ENCODE measurements at places on chromosomes 13 and 19.

GRCh38 chr19:7636691-7637373 lies at the start of gene STXBP2:
Gene STXBP2, plus strand, starts transcription at chr19:7637110. Its CDS starts 40 bp downstream, at chr19:7637150.
- no peak within 1 kb of the TSS for H3K4me3 ChIP-seq
- peaks cover under 1% of the 10 kb centered on the region for H3K4me1 ChIP-seq
- no peak within 1 kb of the TSS for H3K27ac ChIP-seq
- peaks cover 10% of the 10 kb centered on the region for H3K36me3 ChIP-seq

GRCh38 chr13:95698047-95698749 lies 21.3 kb downstream of the DNAJC3 start:
- H3K4me1 ChIP-seq, result no peaks in the 10 kb centered on the region
- DNase-seq, result no peak
- no peak overlapping the region for H3K4me3 ChIP-seq
- H3K36me3 ChIP-seq, result no peaks in the 10 kb centered on the region
- no peaks in the 10 kb centered on the region for H3K27me3 ChIP-seq

DNA sequence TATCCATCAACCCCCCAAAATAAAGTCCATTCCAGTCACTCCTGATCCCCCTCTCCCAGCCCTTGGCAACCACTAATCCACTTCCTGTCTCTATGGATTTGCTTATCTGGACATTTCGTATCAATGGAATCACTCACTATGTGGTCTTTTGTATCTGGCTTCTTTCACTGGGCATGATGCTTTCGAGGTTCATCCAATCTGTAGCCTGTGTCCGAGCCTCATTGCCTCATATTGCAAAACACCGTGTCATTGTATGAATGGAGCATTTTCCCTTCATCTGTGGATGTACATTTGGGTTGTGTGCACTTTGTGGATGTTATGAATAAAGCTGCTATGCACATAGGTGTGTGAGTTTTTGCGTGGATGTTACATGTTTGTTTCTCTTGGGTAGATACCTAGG lies 1.4 kb upstream of the FZR1 start:
- peaks cover 48% of the 10 kb centered on the region for H3K4me1 ChIP-seq
- peaks cover 20% of the 10 kb centered on the region for H3K36me3 ChIP-seq
- no peak overlapping the region for H3K4me3 ChIP-seq
- no peaks in the 10 kb centered on the region for H3K27me3 ChIP-seq
- no peak for DNase-seq

- no peak overlapping the region for H3K4me3 ChIP-seq
- no peaks in the 10 kb centered on the region for H3K36me3 ChIP-seq
- peaks cover 5% of the 10 kb centered on the region for H3K4me1 ChIP-seq
- peaks cover 6% of the 10 kb centered on the region for H3K27me3 ChIP-seq
These were observed 70.3 kb upstream of the MCF2L start for GRCh38 chr13:112898621-112899280.

DNA sequence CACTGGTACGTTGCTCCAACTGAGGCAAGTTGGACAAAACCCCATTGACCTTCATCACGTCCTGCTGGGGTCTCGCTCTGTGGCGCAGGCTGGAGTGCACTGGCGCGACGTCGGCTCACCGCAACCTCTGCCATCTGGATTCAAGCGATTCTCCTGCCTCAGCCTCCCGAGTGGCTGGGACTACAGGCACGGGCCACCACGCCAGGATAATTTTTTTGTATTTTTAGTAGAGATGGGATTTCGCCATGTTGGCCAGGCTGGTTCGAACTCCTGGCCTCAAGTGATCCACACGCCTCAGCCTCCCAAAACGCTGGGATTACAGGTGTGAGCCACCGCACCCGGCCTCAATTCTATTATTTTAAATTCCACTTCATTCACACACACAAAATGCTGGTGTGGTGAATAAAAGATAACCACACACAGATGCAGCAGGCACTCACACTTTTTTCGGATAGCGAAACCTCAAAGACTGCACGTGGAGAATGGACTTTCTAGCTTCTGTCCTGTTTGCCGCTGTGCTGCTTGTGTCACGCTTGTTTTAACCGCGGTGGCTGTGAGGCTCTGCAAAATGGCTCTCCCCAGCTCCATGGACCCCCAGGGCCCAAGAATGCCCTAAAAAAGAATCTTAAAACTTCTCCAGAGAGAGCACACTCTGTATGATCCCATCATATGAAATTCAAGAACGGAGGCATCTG lies 58.4 kb downstream of the COL4A1 start:
- H3K4me3 ChIP-seq, result no peak overlapping the region
- no peak overlapping the region for H3K27ac ChIP-seq
- H3K4me1 ChIP-seq, result no peaks in the 10 kb centered on the region

GRCh38 chr13:105406551-105406950 lies 1128.9 kb downstream of the EFNB2 start:
- DNase-seq, result no peak
- H3K27me3 ChIP-seq, result no peaks in the 10 kb centered on the region
- H3K27ac ChIP-seq, result no peak overlapping the region
- no peaks in the 10 kb centered on the region for H3K36me3 ChIP-seq
- H3K4me1 ChIP-seq, result no peaks in the 10 kb centered on the region

DNA sequence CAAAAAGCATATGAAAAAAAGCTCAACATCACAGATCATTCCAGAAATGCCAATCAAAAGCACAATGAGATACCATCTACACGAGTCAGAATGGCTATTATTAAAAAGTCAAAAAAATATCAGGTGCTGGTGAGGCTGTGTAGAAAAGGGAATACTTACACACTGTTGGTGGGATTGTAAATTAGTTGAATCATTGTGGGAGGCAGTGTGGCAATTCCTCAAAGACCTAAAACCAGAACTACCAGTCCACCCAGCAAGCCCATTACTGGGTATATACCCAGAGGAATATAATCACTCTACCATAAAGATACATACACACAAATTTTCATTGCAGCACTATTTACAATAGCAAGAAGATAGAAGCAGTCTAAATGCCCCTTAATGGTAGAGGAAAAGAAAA lies 529.9 kb downstream of the SLITRK1 start:
- no peaks in the 10 kb centered on the region for H3K27me3 ChIP-seq
- no peaks in the 10 kb centered on the region for H3K4me1 ChIP-seq
- DNase-seq, result no peak
- H3K27ac ChIP-seq, result no peak overlapping the region
- no peak overlapping the region for H3K4me3 ChIP-seq

DNA sequence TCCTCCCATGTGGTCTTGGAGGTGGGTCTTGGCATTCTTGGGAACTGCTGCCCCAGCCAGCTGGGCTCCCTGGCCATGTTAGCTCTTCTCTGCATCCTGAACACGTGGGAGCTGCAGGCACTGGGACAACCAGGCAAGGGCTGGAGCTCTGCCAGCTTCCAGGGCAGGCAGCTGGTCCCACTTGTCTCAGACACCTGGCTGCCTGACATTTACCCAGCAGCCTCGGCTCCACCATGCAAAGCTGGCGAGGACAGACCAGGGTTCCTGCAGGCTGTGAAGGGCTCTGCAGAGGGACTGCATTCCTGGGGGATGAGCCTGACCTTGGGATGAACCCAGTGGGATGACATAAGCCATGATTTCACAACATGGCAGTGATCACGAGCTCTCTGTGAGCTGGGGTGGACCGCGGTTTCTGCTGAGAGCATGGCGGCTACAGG lies 99.0 kb upstream of the TSHZ3 start:
- DNase-seq, result peak; percentile 10
- H3K4me1 ChIP-seq, result no peaks in the 10 kb centered on the region
- H3K27me3 ChIP-seq, result peaks cover 4% of the 10 kb centered on the region
- H3K4me3 ChIP-seq, result no peak overlapping the region
- H3K36me3 ChIP-seq, result no peaks in the 10 kb centered on the region
- no peak overlapping the region for H3K27ac ChIP-seq

DNA sequence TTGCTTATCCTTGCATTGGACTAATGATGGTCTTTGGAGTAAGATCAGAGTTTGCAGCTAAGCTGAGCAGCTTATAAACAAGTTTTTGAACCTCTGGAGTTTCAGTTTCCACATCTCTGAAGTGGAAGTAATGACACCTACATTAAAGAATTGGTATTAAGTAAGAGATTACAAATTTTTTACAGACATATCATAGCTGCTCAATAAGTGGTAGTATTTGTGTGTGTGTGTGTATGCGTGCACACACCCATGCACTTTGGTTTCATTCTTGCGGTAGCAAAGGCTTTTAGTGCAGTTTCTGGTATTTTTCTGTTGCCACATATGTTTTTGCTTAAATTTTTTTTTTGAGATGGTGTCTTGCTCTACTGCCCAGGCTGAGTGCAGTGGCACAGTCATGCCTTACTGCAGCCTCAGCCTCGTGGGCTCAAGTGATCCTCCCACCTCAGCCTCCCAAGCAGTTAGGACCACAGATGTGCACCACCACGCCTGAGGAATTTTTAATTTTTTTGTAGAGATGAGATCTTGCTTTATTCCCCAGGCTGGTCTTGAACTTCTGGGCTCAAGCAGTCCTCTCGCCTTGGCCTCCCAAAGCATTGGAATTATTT lies 4.5 kb downstream of the NAA16 start:
- no peak overlapping the region for H3K27ac ChIP-seq
- H3K36me3 ChIP-seq, result peaks cover 29% of the 10 kb centered on the region
- H3K4me1 ChIP-seq, result peaks cover 42% of the 10 kb centered on the region
- no peak overlapping the region for H3K4me3 ChIP-seq

DNA sequence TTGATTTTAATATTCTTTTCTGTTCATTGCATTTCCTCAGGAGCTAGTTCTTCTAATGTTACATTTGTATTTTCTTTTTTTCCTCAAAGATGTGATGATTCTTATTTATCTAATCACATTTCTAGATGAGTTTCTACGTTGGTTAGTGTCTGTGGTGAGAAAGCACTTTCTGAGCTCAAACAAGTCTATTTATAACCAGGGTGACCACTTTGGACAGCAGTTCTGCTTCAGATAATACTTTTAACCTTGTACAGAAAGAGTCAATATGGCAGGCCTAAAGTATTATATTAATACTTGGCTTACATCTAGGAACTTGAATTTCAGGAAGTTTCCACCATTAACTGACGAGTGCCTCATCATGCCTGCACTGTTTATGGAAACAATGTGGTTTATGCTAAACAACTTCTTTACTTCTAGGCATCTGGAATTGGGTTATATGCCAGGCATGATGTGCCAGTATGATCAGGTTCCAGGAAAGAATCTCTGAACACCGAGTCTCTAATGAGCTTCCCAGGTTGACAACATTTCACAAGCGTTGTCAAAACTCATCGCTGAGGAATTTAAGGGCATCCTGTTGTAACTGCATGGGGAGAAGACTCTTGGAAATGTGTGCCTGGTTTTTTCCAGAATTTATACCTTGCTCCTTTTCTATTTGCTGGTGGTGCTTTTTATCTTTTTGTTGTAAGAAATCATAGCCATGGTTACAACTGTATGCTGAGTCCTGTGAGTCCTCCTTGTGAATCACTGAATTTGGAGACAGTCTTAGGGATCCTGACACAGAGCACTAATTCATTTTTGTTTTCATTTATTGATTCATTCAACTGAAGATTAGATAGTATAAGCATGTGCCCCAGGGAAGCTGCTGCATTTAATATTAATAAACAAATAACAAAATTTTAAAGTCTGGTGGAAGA lies 344.4 kb upstream of the PCDH9 start:
- H3K27me3 ChIP-seq, result no peaks in the 10 kb centered on the region
- no peak overlapping the region for H3K27ac ChIP-seq
- no peak for DNase-seq
- no peaks in the 10 kb centered on the region for H3K4me1 ChIP-seq
- H3K4me3 ChIP-seq, result no peak overlapping the region

DNA sequence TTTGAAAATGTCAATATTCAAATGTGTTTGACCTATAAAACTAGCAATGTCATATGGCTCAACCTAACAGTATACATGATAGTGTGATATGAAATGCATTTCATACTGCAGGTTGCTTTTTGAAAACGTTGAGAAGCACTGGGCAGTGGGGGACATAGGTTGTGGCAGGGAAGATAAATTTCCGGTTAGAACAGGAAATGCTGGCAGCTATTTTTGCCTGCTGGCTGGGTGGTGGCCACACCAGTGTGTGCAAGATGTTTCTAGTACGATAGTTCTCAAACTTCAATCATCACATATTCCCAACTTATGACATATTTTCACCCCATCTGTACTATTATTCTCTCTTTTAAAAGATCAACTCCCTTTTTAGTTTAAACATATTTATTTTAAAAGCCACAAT lies 17.2 kb downstream of the FXYD5 start:
- H3K27me3 ChIP-seq, result no peaks in the 10 kb centered on the region
- H3K36me3 ChIP-seq, result peaks cover 16% of the 10 kb centered on the region
- no peaks in the 10 kb centered on the region for H3K4me1 ChIP-seq
- H3K27ac ChIP-seq, result no peak overlapping the region
- no peak for DNase-seq

DNA sequence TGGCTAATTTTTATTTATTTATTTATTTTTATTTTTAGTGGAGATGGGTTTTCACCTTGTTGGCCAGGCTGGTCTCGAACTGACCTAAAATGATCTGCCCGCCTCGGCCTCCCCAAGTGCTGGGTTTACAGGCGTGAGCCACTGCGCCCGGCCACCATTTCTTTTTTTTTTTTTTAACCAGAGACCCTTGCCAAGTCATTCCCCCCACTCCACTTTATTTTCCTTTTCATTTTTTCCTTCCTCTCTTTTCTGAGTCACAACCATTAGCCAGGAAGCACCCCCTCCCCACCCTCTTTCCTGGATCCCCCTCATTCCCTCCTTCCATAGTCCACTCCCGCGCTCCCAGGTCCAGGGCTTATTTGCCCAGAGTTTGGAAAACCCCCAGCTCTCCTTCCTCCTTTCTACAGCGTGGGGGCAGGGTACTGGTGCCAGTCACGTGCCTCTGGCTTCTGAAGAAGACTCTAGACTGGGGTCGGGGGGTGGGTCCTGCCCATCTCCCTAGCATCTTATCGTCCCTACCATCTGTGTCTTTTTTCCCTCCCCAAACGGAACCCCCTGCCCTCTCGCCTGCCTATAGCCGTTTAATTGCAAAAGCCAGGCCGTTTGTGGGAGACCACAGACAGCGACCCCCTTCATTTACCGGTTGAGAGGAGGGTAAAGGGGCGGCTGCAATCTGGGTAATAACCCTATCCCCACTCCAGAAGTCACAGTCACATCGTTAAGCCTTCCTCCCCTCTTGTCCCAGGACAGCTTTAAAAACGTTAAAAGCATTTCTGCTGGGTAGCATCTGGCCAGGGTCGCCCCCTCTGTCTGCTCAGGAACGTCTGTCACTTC lies 1.1 kb upstream of the CALR start:
- peaks cover 42% of the 10 kb centered on the region for H3K36me3 ChIP-seq
- peak overlapping the region; percentile 100 for H3K27ac ChIP-seq
- peaks cover 80% of the 10 kb centered on the region for H3K4me1 ChIP-seq
- H3K4me3 ChIP-seq, result peak overlapping the region; percentile 17
- DNase-seq, result peak; percentile 95

DNA sequence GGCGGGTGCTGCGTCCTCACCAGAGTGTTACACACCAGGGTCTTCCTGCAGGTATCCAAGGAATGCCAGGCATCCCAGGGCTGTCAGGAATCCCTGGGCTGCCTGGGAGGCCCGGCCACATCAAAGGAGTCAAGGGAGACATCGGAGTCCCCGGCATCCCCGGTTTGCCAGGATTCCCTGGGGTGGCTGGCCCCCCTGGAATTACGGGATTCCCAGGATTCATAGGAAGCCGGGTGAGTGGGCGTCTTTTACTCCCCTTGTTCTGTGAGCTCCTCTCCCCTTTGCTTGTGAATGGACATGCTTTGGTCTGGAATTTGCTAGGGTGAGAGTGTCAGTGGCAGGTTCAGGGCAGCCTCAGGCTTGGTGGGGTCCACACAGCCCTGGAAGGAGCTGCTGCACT lies 75.9 kb downstream of the RAB20 start:
- peaks cover 15% of the 10 kb centered on the region for H3K27me3 ChIP-seq
- no peak for DNase-seq
- no peaks in the 10 kb centered on the region for H3K36me3 ChIP-seq
- no peak overlapping the region for H3K27ac ChIP-seq
- H3K4me1 ChIP-seq, result no peaks in the 10 kb centered on the region
